HT1080 (cell line): ENCODE measurements at places on chromosomes 11 and 22. TPM values are rescaled to one million over a fixed set of nuclear protein-coding genes. Genes with fewer than 3 reads are reported as not detected.
A peak's percentile ranks its signal among the peaks of the same experiment; 100 is the strongest.

Gene PIWIL4
- total RNA-seq = 0.03 and 0.43 TPM in 2 replicates

Gene DENND6B
- total RNA-seq = 0.13 and 0.31 TPM in 2 replicates

Gene AASDHPPT
- total RNA-seq = 83.9 and 87.4 TPM in 2 replicates

Gene GLYATL1B
- total RNA-seq = not detected in 2 replicates

- DNase-seq = peak; percentile 89
Measured at GRCh38 chr11:45899448-45900174, 7.5 kb downstream of the FREY1 start.
